Left renal cortex interstitium (tissue), 4 donors: ENCODE measurements at places on chromosomes 11 and 22. TPM values are rescaled to one million over a fixed set of nuclear protein-coding genes. Genes with fewer than 3 reads are reported as not detected.

The APOA4 gene
- polyA plus RNA-seq: not detected

The ZNF215 gene
- polyA plus RNA-seq: 3.3 TPM

The UBQLN3 gene
- not detected for polyA plus RNA-seq

The CLTCL1 gene
- 3.3 TPM for polyA plus RNA-seq

The MMP7 gene
- 26.9 TPM for polyA plus RNA-seq

The LGR4 gene
- 128 TPM for polyA plus RNA-seq

The CALCA gene
- 13.6 TPM for polyA plus RNA-seq

The NCF4 gene
- polyA plus RNA-seq: 2.1 TPM

The BCO2 gene
- polyA plus RNA-seq: 9.3 TPM

The ARHGAP1 gene
- 55.7 TPM for polyA plus RNA-seq

The VSIG2 gene
- polyA plus RNA-seq: 8.8 TPM

The MRGPRX4 gene
- polyA plus RNA-seq: not detected

The THY1 gene
- 111 TPM for polyA plus RNA-seq

The PVALB gene
- polyA plus RNA-seq: 5.1 TPM

The CHRM1 gene
- polyA plus RNA-seq: not detected

The OR52H1 gene
- polyA plus RNA-seq: not detected

The SLC22A6 gene
- 38.0 TPM for polyA plus RNA-seq

The BTBD18 gene
- polyA plus RNA-seq: not detected

The BEST1 gene
- polyA plus RNA-seq: 4.5 TPM

The SYCE3 gene
- polyA plus RNA-seq: not detected

The KLHDC7B gene
- polyA plus RNA-seq: 0.14 TPM

The ACAT1 gene
- 126 TPM for polyA plus RNA-seq

The FOSL1 gene
- 0.12 TPM for polyA plus RNA-seq

The ANO1 gene
- 25.0 TPM for polyA plus RNA-seq

The DDTL gene
- 7.5 TPM for polyA plus RNA-seq

The ARHGEF17 gene
- 64.5 TPM for polyA plus RNA-seq

The HIRA gene
- polyA plus RNA-seq: 34.1 TPM

The EIF4ENIF1 gene
- polyA plus RNA-seq: 44.0 TPM

The OR51B2 gene
- polyA plus RNA-seq: not detected

The SHANK2 gene
- 26.1 TPM for polyA plus RNA-seq

The INSC gene
- 0.76 TPM for polyA plus RNA-seq

The DPP3 gene
- 31.2 TPM for polyA plus RNA-seq

The MYO7A gene
- polyA plus RNA-seq: 2.7 TPM

The SPI1 gene
- 5.5 TPM for polyA plus RNA-seq

The OR52E4 gene
- polyA plus RNA-seq: not detected

The RNF26 gene
- 35.4 TPM for polyA plus RNA-seq

The DGCR6 gene
- 12.2 TPM for polyA plus RNA-seq

The PRODH gene
- polyA plus RNA-seq: 11.3 TPM

The ACTN3 gene
- polyA plus RNA-seq: 0.69 TPM

The MUC6 gene
- polyA plus RNA-seq: 5.7 TPM

The HORMAD2 gene
- polyA plus RNA-seq: not detected

The ETS1 gene
- 71.9 TPM for polyA plus RNA-seq

The SCUBE1 gene
- 15.9 TPM for polyA plus RNA-seq

The POU2F3 gene
- 1.6 TPM for polyA plus RNA-seq

The ANGPTL5 gene
- not detected for polyA plus RNA-seq

The MIOX gene
- polyA plus RNA-seq: 11.4 TPM

The OR5A1 gene
- polyA plus RNA-seq: not detected

The GSTT2B gene
- polyA plus RNA-seq: 23.8 TPM

The CHRNA10 gene
- polyA plus RNA-seq: 0.61 TPM

The MDK gene
- 768 TPM for polyA plus RNA-seq

The TBC1D10A gene
- 17.7 TPM for polyA plus RNA-seq
